ENCODE measurements at places on chromosomes 1 and 21. TPM values are rescaled to one million over a fixed set of nuclear protein-coding genes. Genes with fewer than 3 reads are reported as not detected.

The LRRC38 gene
- polyA plus RNA-seq, result not detected

The BNIPL gene
- 1.0 TPM for polyA plus RNA-seq

DNA sequence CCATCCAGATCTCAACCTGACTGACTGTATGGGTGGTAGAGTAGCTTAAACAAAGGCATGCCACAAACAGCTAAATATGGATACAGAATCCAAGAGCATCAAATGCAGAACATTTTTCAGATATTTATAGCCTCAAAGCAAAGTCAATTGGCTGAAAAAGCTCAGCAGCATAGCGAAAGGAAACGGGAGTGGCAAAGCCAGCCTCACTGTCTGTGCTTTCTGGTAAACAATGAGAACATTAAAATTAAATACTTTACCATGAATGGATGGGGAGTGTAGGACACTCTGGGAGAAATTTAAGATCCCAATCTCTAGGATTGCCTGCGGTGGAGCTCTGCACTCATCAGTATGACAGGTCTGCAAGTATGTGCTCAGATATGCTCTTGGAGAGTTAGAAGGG lies 4.4 kb downstream of the RASAL2 start:
- no peak for DNase-seq

DNA sequence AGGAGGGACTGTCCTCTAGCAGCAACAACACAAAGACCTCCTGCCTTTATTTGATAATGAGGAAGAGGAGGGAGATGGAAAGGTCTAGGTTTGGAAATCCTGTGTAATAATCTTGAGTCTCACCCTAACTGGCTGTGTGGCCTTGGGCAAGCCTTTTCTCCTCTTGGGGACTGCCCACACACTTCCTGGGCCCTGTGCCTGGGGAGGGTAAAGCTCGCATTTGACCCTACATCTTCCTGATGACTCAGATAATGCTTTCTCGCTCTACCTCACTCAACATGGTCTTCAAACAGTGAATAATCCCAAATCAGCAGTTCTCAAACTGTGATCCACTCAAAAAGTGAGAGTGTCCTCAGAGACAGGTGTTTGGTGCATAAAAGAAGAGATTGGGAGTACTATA lies 81.2 kb downstream of the VWA5B1 start:
- no peak for DNase-seq

DNA sequence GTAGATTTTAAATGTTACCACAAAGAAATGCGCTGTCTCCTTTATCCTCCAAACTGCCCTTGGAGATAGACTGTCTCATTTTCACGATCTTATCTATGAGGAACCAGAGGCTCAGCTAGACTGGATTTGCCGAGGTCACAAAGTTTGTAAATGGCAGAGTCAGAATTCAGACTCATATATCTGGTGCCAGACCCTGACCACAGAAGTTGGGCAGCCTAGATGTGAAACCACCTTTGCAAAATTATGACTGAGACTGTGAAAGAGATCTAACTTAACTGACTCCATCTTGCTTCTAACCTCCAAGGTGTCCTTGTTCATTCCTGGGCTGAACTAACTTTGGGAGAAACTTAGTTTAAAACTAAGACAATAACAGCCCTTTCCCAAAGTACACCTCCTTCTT lies 14.1 kb downstream of the CNR2 start:
- DNase-seq, result no peak

DNA sequence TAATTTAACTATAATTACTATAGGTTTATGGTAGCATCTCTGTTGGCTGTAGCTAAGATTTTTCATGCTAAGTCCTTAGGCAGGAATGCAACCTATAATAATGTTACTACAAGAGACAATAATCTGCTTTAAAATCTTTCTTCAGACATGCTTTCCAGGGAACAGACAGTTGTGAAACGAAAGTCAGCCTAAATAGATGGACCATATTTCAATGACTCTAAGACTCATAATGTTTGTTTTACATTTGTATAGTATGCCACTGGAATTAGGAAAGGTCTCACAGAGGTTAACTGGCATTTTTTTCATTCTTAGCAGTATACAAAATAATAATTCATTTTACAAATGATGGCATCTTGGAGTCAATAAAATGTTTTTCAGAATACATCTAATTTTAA lies 8.1 kb downstream of the RERE start:
- no peak for DNase-seq

- no peak for DNase-seq
These were observed 19.2 kb upstream of the CLSTN1 start for GRCh38 chr1:9842781-9843575.

GRCh38 chr1:182069028-182069466 lies 7.5 kb upstream of the ZNF648 start:
- no peak for DNase-seq

DNA sequence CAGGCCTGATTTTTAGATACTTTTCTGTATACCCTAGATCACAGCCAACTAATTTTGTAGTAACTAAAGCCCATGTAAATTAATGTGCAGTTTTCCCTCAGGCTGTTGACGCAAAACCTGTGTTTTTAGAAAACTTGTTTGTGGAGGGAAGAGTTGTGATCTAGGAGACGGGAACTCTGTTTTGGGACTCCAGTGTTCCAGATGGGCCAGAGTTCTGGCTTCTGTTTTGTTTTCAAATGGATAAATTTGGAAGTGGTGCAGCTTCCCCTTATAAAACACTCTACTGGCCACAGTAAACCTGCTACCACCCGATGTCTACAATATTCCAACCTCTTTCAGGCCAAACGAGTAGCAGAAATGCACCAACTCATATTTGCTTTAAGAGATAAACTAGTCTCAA lies 13.6 kb upstream of the GPR88 start:
- no peak for DNase-seq

DNA sequence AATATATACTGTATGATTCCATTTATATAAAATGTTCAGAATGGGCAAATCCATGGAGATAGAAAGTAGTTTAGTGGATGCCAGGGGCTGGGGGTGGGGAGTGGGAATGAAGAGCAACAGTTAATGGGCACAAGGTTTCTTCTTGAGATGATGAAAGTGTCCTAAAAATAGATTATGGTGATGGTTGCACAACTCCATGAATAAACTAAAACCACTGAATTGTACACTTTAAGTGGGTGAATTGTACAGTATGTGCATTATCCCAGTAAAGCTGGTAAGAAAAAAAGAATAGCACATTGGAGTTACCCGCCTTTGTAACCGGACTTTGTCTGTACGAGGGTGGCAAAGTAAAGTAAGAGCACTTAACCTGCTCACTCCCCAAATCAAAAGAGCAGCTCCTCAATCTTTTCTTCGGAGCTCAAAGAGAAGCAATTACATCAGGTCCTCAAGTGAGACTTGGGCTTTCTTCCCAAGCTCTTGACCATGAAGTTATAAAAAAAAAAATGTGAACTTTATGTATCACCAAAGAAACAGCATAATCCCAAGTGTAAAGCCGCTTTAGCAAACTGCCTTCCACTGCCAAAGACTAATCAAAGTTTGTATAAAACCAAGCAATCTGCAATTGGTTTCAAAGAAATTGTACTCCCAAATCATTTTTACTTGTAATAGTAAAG lies 32.1 kb downstream of the ALDH9A1 start:
- DNase-seq, result no peak
